ENCODE measurements at places on chromosomes 13 and 19. TPM values are rescaled to one million over a fixed set of nuclear protein-coding genes. Genes with fewer than 3 reads are reported as not detected.

The RFPL4A gene
- 0.53 TPM for total RNA-seq

The HSD17B14 gene
- 13.0 TPM for total RNA-seq

The ZGLP1 gene
- 1.1 TPM for total RNA-seq

The PLVAP gene
- total RNA-seq = not detected

The MBD3L2 gene
- total RNA-seq = not detected

The CBY2 gene
- total RNA-seq = not detected

The PRTN3 gene
- total RNA-seq = 0.62 TPM

The TBC1D17 gene
- total RNA-seq = 21.8 TPM

The TPTE2 gene
- total RNA-seq = not detected

The DCT gene
- not detected for total RNA-seq

The DIRAS1 gene
- total RNA-seq = 3.7 TPM

The KCNN4 gene
- total RNA-seq = 57.6 TPM

The C13orf42 gene
- total RNA-seq = not detected

The ACP7 gene
- total RNA-seq = 0.06 TPM

The RXFP2 gene
- total RNA-seq = not detected

The ZNF222 gene
- total RNA-seq = 3.3 TPM

The FFAR1 gene
- total RNA-seq = not detected

The ZNF492 gene
- total RNA-seq = not detected

The TBXA2R gene
- 1.2 TPM for total RNA-seq

The CACNG6 gene
- 11.6 TPM for total RNA-seq

The ACER1 gene
- not detected for total RNA-seq

The C19orf67 gene
- not detected for total RNA-seq

The NPAS1 gene
- 7.0 TPM for total RNA-seq

The NLRP5 gene
- 0.03 TPM for total RNA-seq

The UBE2L5 gene
- not detected for total RNA-seq

The ZNF93 gene
- not detected for total RNA-seq

The ZNF564 gene
- total RNA-seq = 1.1 TPM

The ZNF497 gene
- 0.95 TPM for total RNA-seq

The ZNF132 gene
- total RNA-seq = 0.06 TPM

The EID2 gene
- 46.4 TPM for total RNA-seq

The EPSTI1 gene
- 0.17 TPM for total RNA-seq

The FXYD3 gene
- total RNA-seq = 0.42 TPM
